Cardiac fibroblast (primary cell): ENCODE measurements at places on chromosomes 4 and X.

DNA sequence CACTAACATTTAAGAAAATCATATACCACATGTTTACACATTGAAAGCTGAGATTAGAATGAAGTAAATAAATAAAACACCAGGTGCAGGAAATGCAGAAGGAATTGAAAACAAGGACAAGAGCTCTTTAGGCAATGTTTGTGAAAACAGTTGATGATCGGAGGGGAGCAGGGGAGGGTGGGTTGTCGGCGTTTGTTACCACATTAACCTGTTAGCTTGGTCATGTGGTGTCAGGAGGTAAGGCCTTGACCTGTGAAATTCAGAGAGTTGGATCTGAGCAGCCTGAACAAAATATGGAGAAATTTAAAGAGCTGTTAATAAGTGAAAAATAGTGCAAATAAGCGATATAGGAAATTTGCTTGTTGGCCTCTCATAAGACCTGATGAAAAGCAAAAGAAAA lies 759.9 kb downstream of the PDHA2 start:
- DNase-seq: no peak

DNA sequence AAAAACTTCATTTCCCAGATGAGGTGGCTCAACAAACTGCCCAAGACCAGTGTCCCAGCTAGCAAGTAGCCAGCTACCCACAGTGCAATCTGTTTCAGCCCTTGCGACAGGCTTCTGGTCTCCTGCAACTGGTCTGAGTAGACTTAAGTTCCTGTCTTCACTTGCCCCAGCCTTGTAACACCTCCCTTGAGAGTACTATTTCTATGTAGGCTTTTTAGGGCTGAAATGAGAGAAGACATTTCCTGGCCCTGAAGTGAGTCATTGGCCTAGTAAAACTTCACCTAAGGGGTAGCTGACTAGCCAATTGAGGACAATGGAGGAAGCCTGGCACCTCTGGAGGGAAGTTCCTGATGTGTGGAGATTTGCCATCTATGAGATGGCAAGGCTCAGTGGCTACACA lies 80.1 kb upstream of the STIM2 start:
- peak; percentile 46 for DNase-seq

GRCh38 chrX:130771230-130771629 lies 131.8 kb downstream of the ENOX2 start:
- peak; percentile 21 for DNase-seq

GRCh38 chr4:103008875-103009729 lies 10.4 kb downstream of the SLC9B1 start:
- peak; percentile 83 for DNase-seq

DNA sequence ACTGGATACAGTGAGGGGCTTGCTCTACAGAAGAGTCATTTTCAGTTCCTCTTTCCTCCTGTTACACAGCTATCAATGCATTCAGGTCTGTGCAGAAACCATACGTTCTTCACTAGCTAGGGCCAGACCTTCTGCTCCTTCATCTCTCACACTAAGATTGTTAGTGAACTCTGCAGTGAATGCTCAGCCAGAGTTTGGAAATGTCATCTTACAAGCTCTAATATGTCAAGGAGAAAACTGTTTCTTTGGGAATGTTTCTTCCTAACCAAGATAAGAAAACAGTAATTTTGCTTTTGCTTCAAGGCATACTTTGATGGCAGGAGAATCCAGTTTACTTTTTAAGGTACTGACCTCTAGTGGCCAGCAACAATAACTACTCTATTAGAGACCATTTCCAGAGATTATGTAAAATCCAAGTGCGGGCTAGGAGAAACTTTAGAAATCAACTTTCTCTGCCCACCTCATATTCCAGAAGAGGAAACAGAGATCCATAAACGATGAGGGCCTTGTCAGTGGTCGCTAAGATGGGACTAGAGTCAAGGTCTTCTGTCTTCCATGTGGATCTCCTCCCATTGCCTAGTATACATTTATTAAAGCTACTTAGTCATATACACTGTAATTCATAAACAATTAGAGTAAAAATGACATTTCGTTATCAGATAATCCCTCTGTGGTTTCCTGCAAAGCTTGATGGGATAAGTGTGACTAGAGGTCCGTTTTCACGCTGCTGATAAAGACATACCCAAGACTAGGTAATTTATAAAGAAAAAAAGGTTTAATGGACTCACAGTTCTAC lies 12.1 kb upstream of the CC2D2A start:
- DNase-seq: peak; percentile 78

- DNase-seq: no peak
Measured at GRCh38 chrX:57565198-57565597, 26.6 kb upstream of the ZXDB start.

- no peak for DNase-seq
Measured at GRCh38 chr4:154208424-154208823, 283.2 kb downstream of the DCHS2 start.

DNA sequence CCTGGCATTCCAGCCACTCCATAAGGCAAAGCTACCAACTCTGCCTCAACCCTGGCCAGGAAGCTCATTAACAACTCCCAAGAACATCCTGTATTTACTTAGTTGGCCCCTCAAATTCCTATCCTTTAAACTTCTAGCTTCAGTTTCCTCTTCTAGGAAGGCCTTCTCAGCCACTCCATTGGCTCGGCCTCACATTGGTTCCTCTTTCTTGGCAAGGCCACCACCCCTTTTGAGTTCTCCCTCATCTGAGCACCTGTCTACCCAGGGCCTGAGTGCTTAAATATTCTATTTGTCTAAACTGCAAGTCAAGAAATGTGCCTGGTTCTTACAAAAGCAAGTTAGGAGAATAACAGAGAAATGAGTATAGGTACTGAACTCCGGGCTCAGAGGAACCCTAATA lies 10.0 kb downstream of the SMC1A start:
- DNase-seq: no peak

DNA sequence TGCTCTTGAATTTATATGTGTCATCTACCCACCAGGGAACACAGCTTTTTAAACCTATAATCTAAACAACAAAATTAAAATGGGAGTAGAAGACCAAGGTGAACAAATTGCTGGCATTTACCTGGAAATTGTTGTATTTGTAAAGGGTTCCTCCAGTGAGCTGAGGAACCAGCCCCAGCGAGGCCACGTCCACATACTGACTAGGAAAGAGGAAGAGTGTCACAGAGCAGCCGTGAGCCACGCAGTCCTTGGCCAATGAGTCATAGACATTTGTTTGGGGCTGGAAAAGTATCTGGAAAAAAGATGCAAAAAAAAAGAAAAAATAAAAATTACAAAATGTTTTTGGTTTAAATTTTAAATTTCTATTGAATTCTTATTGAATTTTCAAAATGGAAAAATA lies 58.7 kb downstream of the METTL14 start:
- DNase-seq: peak; percentile 64

DNA sequence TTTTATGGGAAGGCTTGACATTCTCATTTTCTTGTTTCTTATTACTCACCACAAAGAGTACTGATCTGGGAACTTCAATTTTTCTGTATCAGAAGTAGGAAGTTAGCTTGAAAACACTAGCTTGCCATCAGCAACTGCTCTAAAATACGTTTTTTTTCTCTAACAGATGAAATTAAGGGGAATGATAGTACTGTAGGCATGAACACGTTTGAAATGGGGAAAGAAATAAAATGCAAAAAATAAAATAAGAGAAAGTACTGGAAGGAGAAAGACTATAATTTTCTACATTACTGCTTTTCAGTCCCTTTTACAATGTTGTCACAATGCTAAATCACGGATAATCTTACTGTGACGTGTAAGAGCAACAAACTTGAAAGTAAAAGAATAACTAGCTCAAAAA lies 1.5 kb downstream of the RADX start:
- no peak for DNase-seq

- no peak for DNase-seq
Measured at GRCh38 chr4:178553201-178553600, 1111.0 kb upstream of the AGA start.

DNA sequence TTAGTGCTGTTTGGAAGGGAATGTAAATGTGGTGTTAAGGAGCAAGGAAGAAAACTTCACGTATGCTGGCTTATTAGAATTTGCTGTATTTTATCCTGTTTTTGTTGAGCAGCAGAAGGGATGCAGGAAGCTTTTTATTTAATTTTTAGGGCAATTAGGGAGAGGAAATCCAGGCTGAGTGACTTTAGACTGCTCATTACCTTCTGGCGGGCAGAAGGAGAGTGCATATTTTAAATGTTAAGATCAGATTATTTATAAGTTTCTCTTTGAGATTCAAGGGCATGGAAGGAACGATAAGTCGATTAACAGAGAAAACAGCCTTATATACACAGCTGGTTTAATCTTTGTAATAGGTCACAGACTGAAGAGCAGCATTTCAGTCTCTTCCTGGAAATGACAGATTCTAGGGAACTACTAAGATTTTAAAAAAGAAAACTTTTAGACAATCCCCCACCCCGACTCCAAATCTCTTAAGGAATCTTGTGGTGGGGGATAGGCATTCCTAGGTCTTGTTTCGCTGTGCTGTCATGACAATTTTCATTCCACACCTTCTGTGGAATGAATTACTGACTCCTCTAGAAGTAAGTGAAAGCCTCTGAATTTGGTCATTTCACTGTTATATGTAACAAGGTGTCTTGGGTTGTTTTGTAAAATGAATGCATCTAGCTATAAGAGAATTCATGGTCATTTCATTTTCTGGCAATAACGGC lies 402.5 kb downstream of the RAPGEF2 start:
- no peak for DNase-seq

DNA sequence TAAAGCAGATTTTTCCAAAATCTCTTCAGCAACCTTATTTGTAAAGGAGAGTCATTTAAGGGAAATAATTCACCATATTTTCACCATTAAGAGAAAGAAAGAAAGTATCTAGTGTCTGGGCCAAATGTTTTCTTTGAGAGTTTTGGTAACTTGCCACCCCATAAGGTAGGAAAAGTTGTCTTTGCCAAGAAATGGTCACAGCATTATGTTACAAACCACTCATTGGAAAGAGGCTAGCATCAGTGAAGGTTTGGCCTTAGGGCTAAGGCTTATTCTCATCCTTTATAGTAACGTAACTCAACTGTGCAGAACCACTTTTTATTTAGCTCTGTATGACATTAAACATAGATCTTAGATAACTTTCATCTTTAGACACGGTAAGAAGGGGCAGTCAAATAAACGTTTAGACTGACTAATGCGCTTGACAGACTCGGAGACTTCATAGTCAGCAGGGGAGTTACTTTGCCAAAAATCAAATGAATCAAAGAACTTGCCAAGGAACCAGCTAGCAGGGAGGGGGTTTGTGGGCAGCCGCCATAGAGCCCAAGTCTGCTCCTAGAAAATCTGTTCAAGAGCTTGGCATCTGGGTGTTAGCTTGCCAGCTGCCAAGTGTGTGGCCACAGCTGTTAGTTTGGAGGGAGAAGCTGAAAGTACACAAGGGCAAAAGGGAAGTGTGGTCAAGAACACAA lies 182.8 kb upstream of the GRID2 start:
- DNase-seq: peak; percentile 34

- no peak for DNase-seq
Measured at GRCh38 chr4:26858947-26859401, 1.7 kb upstream of the STIM2 start.

DNA sequence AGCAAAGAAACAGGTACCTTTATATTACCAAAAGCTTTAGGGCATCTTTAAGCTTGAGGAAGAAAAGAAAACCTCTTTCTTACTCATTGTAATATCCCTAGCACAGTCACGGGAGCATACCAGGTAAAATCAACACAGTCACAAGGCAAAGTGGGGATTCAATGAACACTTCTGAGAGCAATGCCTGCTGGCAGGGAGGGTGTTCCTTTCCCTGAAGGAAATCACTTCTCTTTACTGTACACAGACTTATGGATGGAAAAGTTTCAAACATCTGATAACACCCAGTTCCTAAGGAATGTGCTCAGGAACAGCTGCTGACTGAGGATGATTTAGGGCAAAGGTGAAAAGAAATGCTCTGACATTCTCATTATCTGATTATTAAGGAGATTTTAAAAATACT lies 94.8 kb downstream of the MAML3 start:
- DNase-seq: peak; percentile 20

DNA sequence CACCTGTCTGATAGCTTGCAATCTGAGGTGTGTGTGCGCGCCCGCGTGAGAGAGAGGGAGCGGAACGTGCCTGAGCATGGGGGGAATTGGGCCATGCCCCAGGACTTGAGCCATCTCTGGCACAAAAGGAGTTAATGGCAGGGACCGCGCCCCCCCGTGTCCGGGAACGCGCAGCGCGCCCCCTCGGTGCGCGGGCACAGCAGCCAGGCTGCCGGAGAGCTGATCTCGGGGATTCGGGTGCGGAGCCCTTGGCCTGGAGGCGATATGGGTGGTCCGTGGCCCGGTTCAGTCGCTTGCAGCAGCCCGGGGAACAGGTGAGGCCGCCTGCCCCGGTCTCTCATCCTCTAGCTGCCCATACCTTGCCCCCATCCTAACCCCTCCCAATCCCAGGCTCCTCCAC lies at the start of gene NLGN3:
TSS of gene NLGN3 (plus strand) at position 191 of the 400 bp plus-strand sequence. CDS start 2,909 bp downstream, outside the sequence.
- no peak for DNase-seq

- no peak for DNase-seq
Measured at GRCh38 chr4:136812100-136812880, 720.0 kb downstream of the PCDH18 start.

DNA sequence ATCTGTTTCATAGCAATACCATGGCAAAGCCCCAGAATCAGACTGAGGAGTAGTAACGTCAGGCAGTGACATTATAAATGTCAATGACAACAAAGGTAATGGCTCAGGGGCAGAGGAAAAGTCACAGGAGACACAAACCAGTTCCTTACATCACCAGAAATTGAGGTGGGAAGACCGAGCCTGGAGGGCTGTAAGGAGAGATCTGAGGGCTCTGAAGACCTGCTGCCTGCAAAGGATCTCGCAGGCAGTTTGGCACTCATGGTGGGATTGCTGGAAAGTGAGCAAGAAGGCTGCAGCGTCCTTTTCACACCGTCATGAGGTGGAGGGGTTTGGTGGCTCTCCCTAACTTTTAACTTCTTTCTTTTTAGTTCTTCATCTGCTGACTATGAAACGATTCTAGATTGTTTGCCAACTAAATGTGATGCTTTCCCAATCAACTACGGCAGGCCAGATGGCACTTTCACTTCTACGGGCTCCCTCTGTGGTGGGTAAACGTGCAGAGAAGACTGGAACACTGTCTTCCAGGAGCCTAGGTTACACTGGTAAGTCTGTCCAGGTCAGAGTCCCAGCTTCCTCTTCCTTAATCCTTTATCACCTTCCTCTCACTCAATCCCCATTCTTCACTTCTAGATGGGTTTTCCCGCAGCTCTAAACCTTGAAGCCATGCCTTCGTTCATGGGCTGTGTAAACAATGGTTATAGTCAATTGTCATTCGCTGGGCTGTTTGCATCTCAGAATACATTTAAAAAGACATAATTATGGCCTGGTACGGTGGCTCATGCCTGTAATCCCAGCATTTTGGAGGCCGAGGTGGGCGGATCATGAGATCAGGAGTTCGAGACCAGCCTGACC lies 58.2 kb downstream of the TBC1D9 start:
- DNase-seq: no peak

DNA sequence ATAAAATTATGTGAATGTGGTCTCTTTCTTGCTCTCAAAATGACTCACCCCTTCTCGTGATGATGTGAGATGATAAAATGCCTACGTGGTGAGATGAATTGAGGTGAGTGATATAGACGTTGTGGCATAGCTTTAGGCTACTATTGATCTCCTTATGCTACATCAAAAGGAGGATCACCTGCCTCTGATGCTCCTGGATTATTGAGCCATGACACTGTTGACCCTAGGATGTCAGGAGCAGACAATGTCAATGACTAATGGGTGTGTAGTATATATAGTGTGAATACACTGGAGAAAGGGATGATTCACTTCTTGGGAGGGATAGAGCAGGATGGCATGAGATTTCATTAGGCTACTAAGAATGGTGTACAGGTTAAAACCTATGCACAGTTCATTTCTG lies 210.7 kb upstream of the PRPS2 start:
- DNase-seq: peak; percentile 22

- no peak for DNase-seq
Measured at GRCh38 chr4:73452953-73453700, 17.1 kb downstream of the AFP start.
